Right hindlimb (tissue), 1 donor: ENCODE measurements at places on chromosomes 12 and 14.

- no peak for DNase-seq
These were observed 16.5 kb downstream of the PUS7L start for GRCh38 chr12:43742106-43742505.

GRCh38 chr12:6643569-6644256 lies 3.5 kb downstream of the ACRBP start:
- DNase-seq: no peak

GRCh38 chr12:71476513-71476912 lies 36.9 kb downstream of the LGR5 start:
- no peak for DNase-seq

GRCh38 chr12:121982950-121983349 lies 38.7 kb upstream of the BCL7A start:
- DNase-seq: no peak

GRCh38 chr12:113700943-113701342 lies 229.3 kb upstream of the LHX5 start:
- no peak for DNase-seq

DNA sequence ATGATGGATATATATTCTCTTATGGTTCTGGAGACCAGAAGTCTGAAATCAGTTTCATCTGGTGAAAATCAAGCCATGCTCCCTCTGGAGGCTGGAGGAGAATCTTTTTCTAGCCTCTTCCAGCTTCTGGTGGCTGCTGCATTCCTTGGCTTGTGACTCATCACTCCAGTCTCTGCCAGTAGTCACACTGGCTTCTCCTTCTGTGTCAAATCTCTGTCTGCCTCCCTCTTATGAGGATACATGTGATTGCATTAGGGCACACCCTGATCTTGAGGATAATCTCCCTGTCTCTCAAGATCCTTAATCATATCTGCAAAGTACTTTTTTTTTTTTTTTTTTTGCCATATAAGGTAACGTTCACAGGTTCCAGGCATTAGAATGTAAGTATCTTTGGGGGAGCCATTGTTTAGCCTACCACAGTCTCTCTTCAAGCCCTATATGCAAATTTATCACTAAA lies 17.7 kb downstream of the DNAL1 start:
- DNase-seq: peak; percentile 17

- no peak for DNase-seq
These were observed 9.5 kb downstream of the CDKN1B start for GRCh38 chr12:12726555-12727093.

GRCh38 chr12:70576341-70577282 lies 60.6 kb downstream of the PTPRB start:
- DNase-seq: no peak
